Activated CD4-positive, alpha-beta T cell treated with anti-CD3 and anti-CD28 coated beads, Interleukin-10, Interleukin-2, amounts not matched to agents 100 ng/mL and 50 ng/mL, durations not matched to agents 16 hours and 8 hours (primary cell): ENCODE measurements at places on chromosomes 2 and 18.

DNA sequence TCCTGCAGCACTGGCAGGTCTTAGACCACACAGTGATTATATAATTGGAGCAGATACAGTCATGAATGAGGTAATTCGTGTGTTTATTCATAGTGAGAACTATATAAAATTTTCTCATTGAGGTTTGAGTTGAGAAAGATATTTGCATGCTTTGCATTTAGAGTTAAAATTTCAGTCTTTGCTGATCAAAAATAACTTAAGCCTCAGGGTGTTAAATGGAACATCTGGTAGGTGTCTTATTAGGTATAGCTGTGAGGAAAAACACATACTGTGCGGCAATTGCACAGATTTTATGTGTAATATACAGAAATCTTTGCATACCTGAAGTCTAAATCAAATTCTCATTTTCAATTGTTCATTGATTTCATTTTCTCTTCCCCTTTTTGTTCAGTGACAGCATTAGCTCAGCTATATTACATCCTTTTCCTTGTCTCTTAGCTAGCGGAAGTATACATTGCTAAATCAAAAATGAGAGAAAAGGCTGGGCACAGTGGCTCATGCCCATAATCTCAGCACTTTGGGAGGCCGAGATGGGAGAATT, 21.2 kb downstream of the GORASP2 start:
- DNase-seq = no peak

GRCh38 chr2:66802877-66803276, 368.0 kb downstream of the MEIS1 start:
- DNase-seq = no peak

- no peak for DNase-seq
Measured at GRCh38 chr2:134119117-134119712, 134.7 kb upstream of the MGAT5 start.

GRCh38 chr2:162014751-162015150, 59.3 kb downstream of the DPP4 start:
- DNase-seq = no peak

DNA sequence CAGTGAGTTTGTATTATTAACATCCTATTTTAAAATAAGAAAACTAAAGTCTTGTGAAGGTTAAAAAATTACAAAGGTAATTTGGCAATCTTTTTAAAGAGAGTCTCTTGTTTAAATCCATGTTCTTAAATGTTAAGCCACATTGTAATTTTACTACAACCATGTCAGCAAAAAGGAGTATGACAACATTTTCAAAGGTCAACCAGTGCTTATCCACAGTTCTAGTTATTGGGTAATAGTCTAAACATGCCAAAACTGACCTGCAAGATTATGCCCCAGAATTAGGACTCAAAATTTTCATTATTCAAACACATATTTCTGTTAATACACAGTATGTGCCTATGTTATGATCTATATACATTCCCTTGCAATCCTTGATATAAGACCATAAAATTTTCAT, 1312.6 kb upstream of the CHAC2 start:
- DNase-seq = no peak

DNA sequence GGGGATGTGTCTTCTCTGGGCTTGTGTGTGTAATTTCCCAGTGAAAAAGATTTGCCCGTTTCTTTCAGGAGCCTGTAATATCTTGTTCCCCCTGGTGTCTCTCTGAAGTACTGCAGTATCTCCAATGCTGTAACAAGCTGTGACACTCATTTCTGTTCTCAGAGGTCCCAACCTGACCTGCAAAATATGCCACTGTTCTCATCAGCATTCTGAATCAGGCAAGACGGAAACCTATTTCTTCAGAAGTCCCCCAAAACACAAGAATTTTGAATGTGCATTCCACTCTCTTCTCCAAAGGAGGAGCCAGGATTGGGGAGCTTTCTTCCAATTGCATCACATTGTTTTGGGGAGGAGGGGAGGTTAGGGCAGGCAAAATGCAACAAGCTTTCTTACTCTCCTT, 77.0 kb upstream of the CNGA3 start:
- DNase-seq = peak; percentile 45

GRCh38 chr2:63893163-63893562, 51.5 kb downstream of the UGP2 start:
- no peak for DNase-seq

DNA sequence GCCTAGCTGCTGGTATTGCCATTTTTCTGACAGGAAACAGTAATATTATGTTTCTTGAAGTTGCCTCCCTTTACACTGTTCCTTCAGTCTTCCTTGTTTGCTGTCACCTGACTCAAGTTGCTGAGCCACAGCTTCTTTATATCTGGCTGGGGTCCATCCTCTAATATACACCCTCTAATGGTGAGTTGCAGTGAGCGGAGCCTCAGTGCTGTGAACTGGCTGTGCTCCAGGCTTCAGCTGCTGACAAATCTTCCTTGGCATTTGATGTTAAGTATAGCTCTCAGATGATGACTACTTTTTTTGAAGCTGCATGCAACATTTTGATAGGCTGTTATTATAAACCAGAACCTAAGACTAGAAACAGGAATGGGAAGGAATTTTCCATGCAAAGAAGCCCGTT, 366.7 kb downstream of the NUP35 start:
- no peak for DNase-seq

GRCh38 chr18:31101183-31102024, 817 bp downstream of the DSC2 start:
- no peak for DNase-seq

DNA sequence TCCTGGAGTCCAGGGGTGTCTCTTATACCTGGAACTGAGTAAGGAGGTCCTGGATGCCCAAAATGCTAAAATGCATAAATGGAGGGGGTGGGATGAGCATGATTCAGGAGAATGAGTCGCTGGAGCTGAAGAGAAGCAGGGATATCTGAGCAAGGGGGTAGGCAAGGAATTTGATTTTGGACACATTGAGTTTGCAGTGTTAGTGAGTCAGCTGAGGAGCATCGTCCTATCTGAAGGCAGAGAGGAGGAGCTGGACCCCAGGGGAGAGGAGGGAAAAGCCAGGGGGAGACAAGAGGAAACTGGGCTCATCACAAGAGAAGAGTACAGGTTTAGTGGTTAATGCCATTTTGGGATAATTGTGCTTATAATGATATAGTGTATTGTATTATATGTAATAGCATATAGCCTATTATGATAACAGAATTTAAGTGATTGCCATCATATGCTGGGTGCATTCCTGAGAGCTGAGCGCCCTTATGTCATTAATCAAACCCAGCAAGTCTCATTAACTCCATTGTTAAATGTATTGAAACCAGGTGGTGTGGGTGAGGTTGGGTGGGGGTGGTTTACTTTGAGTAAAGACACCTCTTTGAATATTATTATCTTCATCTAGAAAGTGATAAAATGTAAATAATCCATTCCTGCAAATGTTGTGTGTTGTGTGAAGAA, 12.4 kb downstream of the EHD3 start:
- no peak for DNase-seq
